ENCODE measurements at places on chromosomes 7 and 10.

GRCh38 chr10:133400624-133401424 is 6.9 kb downstream of the MTG1 start:
- DNase-seq, result no peak

DNA sequence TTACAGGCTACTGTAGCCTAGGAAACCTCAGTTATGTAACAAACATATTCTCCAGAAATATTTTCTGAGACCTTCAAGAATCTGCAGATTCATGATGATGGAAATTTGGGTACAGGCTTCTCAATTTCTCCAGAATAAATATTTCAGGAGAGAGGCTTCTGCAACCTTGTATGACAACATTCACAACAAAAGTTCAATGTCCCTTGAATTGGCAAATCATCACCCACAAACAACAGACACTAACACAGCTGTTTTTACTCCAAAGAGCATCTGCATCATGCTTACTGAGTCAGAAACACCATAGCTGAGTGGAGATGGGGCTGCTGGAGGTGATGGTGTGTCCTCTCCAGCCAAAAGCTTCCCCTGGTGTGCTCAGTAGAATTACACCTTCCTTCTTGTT is 9.3 kb upstream of the COBL start:
- no peak for DNase-seq

GRCh38 chr7:23020742-23021401 is 6.9 kb upstream of the HYCC1 start:
- no peak for DNase-seq

DNA sequence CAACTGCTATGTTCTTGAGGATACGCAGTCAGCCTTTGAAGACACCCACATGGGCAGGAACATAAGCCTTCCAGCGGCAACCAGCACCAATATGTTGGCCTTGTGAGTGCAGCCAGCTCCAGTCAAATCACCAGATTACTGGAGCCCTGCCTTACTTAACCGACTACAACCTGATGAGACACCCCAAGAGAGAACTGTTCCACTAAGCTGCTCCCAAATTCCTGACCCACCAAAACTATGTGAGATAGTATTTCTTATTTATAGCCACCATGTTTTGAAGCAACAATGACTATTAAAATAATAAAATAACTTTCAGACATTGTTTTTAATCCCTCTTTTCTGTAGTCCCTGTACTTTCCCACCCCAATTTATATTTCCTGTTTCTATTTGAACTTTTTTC is 179.6 kb downstream of the ADK start:
- DNase-seq, result no peak

DNA sequence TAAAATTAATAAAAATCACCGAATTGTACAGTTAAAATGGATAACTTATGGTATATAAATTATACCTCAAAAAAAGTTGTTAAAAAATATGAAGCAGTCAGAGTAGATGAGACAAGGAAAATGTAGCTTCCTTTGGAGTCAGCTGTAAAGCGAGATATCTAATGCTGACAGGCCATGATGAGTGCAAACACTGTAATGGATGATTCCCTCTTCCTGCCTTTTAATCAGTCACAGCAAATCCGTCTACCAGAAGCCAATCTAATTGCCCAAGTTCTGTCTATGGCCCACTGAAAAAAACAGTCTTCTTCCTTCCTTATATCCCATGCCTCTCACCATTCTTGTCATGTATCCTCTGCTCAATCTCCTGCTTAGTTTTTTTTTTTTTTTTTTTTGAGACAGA is 59.9 kb upstream of the DNAJB12 start:
- DNase-seq, result no peak

- DNase-seq, result no peak
Measured at GRCh38 chr7:42914421-42915045, 2.7 kb upstream of the C7orf25 start.

GRCh38 chr7:7976677-7977076 is 8.1 kb downstream of the GLCCI1 start:
- no peak for DNase-seq

DNA sequence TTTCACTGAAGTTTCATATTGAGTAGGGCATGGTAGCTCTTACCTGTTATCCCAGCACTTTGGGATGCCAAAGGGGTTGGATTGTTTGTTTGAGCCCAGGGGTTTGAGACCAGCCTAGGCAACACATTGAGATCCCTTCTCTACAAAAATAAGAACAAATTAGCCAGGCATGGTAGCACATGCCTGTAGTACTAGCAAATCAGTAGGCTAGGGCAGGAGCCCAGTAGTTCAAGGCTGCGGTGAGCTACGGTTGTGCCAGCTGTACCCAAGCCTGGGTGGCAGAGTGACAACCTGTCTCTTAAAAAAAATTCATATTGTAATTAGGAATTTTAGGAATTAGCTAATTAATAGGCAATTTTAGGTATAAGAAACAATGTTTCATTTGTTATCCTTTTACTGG is 18.0 kb downstream of the BBIP1 start:
- no peak for DNase-seq

GRCh38 chr7:26648554-26648953 is 215.8 kb downstream of the SKAP2 start:
- no peak for DNase-seq

DNA sequence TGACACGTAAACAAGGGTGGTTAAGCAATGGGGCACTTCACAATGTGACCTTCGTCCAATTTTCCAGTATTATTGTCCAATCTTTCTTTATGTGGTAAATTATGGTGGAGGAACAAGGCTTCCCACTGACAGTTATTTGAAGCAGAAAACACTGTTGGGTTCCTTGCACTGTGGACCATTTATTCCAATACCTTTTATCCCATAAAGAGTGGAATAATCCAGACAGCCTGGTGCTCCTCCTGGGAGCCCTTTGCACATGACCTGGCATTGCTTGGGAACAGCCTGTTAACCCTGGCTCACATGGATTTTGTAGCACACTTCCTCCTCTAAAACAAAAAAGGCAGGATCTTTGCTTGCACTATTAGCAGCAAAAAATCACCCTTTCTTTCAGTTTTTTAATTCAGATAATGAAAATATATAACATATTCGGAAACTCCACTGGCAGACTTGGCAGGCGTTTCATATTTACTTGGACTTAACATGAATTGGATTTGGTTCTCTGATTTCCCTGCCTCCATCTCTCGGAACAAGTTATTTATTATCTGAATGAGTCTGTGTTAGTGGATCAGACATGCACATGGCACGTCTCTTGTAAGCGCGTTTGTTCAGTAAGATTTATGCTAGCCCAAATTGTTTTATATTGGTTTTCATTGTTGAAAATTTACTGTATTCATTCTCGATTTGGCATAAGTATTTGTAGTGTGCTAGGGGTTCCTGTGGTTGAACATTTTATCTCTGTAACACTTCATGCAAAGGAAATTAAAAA is 59.3 kb downstream of the BMPER start:
- DNase-seq, result no peak

DNA sequence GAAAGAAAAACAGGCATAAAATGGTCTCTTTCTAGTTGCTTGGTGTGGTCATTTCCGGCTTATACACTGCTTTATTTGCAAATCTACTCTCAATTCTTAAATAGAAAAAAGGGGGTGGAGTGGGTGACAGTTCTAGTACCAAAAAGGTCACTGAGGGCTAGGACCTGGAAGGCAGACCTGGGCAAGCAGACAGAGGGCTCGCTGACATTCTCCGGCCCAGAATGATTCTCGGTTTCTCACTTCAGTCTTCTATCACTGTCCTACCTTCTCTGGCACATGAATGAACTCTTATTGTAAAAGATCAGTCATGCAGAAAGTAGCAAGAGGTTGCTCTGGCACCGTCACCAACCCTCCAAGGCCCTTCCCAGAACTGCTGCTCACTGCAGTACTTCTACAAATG is 54.0 kb downstream of the MALSU1 start:
- no peak for DNase-seq

- DNase-seq, result no peak
Measured at GRCh38 chr10:69665474-69666320, 35.6 kb downstream of the FAM241B start.

DNA sequence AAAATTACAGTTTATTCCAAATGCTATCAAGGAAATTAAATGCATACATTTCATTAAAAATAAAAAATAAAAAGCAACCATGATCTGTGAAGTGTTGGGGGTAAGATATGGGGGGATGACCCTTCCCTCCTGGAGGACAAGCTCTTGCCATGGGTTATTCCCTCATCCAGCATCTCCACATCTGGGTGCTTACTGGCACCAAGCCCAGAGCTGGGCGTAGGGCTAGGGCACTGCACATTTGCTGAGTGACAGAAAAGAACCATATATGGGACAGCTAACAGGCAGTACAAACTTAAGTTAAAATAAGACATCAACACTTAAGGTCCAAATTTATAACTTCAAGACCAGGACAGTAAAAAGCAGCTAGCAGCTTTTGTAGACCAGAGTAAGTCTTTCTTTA is 10.2 kb downstream of the CCDC6 start:
- no peak for DNase-seq

DNA sequence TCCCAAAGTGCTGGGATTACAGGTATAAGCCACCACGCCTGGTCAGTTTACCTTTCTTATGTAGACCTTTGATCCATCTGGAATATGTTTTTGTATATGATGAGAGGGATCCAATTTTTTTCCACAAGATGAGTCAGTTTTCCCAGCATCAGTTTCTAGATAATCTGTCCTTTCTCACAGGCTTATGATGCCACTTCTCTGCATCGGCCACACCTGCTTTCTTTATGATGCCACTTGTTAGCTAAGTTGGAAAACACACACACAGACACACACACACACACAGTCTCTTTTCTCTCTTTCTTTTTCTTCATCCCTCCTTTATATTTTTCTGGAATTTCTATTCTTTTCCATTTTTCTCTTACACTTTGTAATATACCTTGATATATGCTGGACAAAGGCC is 240.8 kb downstream of the BICC1 start:
- no peak for DNase-seq

GRCh38 chr7:159051916-159052315 is 92.8 kb downstream of the VIPR2 start:
- no peak for DNase-seq

DNA sequence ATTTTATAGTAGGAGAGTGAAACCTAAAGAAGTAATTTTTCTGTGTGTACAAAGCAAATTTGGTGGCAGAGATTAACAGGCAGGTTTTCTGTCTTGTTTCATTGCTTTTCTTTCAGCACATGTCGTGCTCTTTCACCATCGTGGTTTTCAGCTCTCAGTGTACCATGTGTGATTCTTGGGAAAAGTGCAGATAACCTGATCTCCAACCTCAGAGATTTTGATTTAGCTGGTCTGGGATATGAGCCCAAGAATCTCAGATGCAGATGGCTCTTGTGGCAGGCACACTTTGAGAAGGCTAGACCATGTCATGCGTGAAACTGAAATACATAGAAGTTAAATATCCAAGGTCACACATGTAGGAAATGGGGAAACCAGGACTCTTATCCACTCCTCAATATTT is 317.4 kb downstream of the EXOC4 start:
- DNase-seq, result no peak

DNA sequence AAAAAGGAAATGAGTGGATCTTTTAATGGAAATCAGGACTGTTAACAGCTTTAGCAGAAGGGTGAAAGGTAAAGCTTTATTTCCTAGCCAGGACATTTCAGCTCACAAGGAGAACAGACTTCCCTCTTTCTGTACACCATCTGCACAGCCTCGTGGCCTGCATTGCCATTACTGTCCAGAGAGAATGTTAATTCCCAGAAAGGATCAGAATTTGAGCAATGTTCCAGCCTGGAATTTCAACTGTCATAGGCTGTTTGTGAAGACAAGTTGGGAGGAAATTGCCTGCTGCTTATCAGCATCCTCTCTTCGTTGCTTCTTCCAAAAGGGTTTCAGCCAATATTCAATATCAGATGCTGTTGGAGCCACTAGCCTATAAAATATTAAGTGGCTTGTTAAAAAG is 22.0 kb downstream of the NXPH1 start:
- DNase-seq, result no peak
